Aorta (tissue), 5 donors: ENCODE measurements at places on chromosomes 16 and 17. TPM values are rescaled to one million over a fixed set of nuclear protein-coding genes. Genes with fewer than 3 reads are reported as not detected.

DNA sequence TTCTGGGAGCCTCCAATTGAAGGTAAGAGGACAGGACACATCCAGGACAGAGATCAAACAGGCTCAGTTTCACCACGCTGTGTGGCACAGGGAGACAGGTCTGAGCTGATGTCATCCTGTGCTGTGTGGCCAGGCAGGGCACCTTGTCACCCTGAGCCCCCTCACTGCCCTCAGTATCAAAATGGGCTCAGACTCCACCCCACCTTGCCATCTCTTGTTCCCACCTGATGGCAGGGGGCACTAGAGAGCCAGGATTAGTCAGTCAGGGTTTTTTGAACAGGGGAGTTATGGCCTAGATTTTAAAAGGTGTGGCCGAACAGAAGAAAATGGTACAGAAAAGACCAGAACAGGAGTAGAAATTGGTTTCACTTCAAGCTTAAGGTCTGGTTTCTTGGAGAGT, 2.6 kb downstream of the KAT2A start:
- no peak for DNase-seq

Gene SDR42E2
- not detected for total RNA-seq

GRCh38 chr16:9154567-9155410, 63.3 kb downstream of the HAPSTR1 start:
- no peak for DNase-seq

DNA sequence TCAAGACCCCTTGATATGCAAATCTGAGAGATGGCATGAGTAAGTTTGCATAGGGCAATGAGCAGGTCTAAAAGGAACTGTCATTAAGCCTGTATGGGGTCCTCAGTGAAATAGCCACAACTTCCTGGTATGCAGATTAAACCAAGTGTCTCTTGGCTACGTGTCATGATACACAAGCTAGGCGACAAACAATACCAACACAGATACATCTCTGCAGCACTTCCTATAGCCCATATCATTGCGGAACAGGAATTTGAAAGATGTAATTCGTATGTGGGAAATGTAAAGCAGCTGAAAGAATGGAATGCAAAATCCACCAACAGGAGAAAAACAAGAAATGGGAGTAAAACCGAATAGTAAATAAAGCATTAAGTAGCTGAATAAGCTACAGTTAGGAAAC, 12.9 kb downstream of the PRSS22 start:
- DNase-seq: no peak

GRCh38 chr16:1456951-1457350, 12.6 kb upstream of the CCDC154 start:
- no peak for DNase-seq

DNA sequence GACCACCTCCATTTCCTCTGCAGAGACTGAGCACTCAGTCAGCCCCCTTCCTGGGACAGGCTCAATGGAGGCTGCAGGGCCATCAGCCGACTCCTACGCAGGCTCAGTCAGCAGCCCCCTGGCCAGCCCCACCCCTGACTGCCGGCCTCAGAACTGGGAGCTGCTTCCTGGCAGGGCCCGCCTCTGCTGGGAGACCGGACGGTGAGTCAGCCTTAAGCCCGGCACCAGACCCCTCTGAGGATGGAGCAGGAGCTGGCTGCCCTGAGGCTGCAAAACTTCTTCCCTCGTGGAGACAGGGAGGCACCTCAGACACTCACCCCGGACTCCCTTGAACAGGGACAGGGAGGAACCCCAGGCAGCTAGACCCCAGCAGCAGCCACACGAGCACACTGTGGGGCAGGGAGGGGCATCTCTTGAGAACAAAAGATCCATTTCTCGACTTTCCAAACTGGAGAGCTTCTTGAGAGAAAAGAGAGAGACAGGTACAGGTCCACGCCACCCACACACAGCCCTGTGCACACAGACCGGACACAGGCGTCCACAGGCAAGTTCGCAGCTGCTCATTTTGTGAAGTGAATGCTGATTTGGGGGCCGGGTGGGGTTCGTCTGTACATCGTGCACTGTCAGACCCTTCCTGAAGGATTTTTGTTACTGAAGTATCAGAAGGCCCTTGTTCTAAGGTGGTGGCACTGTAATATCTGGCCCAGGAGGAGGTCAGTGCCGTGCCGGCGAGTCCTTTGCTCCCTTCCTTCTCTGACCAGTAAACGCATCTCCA, 1.3 kb upstream of the TUBB3 start:
- DNase-seq: peak; percentile 96

DNA sequence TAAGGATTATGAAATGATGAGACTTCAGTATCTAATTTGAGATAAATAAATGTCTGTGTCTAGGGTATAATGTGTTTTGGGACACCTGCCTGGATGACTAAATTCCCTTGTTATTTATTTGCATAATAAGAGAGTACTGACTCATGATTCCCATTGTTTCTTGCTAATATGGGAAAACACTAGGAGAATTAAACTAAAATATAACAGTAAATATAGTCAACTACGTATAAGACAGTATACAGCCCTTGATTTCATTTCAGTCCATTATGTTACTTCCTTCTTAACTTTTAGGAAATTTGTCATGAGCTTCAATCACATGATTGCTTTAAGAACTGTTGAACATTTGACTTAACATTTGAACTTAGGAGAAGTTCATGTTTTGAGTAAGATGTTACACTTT, 62.4 kb downstream of the VMP1 start:
- no peak for DNase-seq

Gene DDX52
- 19.7 TPM for total RNA-seq

DNA sequence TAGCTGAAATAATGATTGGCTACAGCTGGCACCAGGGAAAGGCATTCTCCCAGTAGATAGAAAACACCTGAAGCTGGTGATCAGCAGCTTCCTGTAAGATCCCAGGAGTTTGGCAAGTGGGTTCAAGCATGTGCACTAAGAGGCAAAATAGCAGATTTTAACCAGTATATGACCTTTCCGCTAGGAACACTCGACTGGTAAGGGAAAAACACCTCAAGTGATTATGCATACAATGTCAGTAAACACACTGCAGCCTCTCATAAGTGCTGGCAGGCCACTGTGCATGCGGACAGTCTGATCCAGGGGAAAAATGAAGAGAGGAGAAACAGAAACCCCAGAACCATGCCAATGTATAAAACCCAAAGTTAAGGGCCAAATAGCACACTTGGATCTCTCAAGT, 49.0 kb upstream of the HLF start:
- DNase-seq: no peak

DNA sequence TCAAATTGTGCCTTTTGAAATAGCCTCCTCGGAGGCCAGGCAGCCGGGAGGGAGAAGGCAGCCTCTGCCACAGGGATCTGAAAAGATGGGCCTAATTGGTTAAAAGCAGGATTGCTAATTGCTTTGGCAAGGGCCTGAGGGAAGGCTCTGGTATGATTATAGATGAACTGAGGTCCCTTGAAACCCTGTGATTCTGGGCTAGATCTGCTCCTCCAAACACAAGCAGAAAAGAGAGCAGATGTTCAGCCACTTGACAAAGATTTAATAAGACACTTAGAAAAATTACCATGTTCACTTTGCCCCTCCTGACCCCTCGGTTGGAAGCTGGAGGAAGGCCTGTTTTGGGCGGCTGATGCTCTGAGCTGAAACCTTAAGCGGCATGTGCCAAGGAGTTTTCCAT, 209.5 kb upstream of the MPHOSPH6 start:
- no peak for DNase-seq

DNA sequence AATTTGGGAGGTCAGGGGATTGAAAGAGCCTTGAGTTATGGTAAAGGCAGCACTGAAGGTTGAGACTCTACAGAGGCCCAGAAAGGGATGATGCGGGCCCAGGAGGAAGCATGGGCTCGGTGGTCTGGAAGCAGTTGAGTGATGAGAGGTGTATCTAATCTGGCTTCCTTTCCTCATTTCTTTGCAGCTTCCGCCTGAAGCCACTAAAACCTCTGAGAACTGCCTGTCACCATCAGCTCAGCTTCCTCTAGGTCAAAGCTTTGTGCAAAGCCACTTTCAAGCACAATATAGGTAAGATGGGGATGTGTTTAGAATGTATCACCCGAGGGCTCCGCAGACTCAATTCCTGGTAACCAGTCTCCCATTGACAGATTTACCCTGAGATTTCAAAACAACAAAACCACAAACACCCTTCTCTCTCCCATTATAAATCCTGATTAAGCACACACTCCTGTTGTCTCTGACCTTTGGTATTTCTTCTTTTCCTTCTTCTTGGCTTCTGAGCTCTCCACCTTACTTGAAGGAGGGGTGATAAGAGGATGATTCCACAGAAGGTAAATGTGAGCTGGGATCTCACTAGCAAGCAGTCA, 21.2 kb downstream of the USP43 start:
- DNase-seq: no peak

- DNase-seq: no peak
Measured at GRCh38 chr17:18971801-18972200, 19.8 kb downstream of the SLC5A10 start.

DNA sequence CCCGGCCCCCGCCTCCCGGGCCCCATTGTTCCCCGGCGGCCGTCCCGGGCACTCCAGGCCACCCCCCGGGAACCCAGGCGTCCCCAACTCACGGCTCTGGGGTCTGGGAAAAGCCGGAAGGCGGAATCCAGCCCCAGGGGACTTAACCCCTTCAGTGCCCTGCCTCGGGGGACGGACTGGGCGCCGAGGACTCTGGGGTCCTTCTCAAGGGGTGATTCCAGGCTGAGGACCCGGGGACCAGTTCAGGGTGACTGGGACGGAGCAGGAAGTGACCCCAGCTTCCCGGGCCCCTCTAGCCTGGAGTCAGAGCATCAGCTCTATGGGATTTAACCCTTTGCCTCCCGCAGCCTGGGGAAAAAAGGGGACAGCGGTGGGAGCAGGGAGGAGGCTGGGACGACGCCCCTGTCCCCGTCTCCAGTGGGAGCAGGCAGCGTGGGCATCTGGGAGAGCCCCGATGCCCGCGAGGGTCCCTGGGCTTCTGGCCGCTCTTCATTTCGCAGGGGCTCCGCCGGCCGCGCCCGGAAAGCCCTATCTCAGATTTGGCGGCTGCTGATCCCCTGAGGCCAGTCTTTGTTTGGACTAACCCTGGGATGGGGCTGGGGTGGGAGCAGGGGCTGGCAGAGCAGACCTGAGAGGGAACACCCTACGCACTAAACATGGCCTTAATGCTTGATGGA, at the start of gene ZNF629:
Gene ZNF629 (minus strand): TSS at position 270 of the 677 bp plus-strand sequence. CDS start 2,723 bp downstream, outside the sequence.
- peak; percentile 85 for DNase-seq

Gene KCTD5
- 15.5 TPM for total RNA-seq

DNA sequence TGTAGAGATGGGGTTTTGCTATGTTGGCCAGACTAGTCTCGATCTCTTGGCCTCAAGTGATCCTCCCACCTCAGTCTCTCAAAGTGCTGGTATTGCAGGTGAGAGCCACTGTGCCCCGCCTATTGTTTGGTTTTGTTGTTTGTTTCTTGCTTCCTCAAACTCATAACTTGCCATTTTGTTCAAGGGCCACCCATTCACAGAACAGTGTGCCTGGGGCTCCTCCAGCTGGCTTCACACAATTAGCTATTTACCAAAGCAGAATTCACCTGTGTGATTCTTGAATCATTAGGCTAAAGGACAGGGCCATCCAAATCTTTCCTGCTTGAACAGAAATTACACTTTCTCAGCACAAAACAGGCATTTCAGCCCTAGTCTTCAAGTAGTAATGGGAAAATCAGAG, 7.2 kb downstream of the ABHD15 start:
- DNase-seq: no peak

- peak; percentile 67 for DNase-seq
Measured at GRCh38 chr16:75204410-75204758, 2.6 kb downstream of the CTRB2 start.

DNA sequence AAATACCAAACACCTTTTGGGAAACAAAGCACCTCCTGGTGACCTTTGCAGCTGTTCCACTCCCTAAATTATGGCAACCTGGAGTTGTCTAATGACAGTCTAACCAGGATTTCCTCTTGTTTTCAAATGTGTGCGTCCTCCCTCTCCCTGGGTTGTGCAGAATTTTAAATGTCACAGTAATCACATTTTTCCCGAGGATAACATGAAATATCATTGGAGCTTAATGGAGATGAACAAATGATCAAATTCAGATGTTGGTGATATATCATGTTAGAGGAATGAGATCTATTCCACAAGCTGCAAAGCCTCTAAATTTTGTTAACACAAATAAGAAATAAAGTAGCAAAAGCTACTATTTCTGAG, 86.9 kb upstream of the HLF start:
- DNase-seq: no peak

Gene HELZ
- 47.4 TPM for total RNA-seq

- DNase-seq: no peak
Measured at GRCh38 chr17:49777563-49777962, 10.9 kb upstream of the KAT7 start.

DNA sequence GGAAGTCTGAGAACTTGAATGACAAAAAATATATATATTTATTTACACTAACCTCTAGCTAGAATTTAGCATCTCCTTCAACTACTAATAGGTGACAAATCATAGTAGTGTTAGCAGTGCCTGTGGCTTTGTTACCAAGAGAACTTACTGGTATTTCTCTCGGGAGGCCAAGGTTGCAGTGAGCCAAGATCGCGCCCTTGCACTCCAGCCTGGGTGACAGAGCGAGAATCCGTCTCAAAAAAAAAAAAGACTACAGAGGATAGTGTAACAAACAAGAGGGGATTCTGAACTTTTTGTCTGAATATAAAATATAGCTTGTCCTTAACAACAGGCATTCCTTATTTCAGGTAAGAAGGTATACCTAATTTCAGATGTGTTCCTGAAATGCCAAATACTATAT, 1.3 kb upstream of the SUZ12 start:
- no peak for DNase-seq

DNA sequence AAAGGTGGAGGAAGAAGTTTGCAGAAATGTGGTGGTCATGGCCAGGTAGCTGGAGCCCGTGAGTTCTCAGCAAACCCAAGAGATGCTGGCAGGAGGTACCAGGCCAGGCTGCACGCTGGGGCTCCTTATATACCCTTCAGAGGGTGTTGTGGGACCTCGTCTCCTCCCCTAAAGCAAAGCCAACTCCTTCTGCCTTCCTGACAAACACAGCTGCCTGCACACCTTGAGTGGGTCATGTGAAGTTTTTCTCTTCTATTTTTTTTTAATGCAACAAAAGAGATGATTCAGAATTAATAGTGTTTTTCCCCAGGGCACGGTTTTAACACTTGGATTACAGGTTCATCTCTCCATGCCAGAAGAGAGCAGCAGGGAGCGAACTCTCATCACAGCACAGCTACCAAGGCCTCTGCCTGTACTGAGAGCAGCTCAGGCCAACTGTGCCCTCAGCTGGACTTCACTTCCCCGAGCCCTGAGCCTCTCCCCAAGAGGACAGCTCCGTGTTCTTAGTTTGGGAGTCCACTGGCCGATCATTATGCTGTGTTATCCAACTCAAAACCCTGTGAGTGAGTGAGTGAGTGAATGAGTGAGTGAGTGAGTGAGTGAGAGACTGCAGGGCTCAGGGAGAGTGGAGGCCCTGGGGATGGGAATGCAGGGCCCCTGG, at the start of gene KRT15:
Gene KRT15 (minus strand): TSS at position 102 of the 661 bp plus-strand sequence. CDS start 63 bp downstream, at position 39.
- no peak for DNase-seq
